NCI-H1417 (cell line): ENCODE measurements at places on chromosomes 6 and 20.

DNA sequence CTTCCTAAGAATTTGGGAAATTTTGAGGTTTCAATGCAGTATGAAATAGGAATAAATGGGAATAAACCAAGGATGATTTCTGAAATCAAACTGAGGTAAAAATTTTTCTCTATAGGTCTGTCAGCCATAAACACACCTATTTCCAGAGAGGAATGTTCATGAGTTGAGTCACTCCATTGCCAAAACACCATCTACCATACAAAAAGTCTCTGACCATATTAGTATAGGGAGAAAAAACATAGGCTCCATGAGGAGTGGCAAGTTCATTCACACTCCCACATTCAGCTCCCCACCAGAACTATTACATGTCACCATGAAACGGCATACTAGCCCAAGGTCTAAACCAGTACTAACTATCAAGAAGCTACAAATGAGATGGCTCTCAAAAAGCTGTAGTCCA, 9.6 kb downstream of the ZNF318 start:
- no peak for DNase-seq

DNA sequence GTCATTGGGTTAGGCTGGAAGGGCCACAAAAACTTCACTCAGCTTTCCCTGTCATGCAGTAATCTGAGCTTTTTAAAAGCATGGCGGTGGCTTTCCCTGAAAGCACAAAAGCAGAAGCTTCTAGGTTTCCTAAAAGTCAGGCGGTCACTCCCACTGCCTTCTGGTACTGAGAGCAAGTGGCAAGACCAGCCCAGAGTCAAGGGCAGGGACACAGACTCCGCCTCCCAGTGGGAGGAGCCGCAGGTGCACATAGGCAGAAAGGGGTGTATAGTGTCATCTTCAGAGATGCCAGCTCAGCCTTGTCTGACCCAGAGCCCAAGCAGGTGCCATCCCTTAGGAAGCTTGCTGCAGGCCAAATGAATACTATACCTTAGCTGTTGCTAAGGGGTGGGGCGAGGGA, 18.0 kb upstream of the PACSIN1 start:
- peak; percentile 26 for DNase-seq

- peak; percentile 82 for DNase-seq
Measured at GRCh38 chr6:14055541-14055940, 62.0 kb upstream of the CD83 start.

- no peak for DNase-seq
Measured at GRCh38 chr6:108068618-108069017, 5.9 kb downstream of the OSTM1 start.

DNA sequence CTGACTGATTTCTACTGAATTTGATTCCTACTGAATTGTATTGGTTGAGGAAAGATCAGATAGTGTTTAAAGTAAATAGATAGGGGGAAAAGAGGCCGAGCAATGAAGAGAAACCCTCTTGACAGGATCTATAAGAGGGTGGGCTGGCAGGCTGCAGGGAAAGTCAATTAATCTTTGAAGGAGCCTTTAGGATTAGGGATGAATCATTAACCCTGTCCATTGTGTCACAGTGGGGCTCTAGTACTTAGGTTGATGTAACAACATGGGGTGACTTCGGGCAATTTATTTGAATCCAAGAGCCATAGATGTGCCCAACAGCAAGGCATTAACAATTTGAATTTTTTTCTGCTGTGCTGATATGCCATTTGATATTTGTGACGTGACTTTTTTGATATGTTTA, 7.5 kb downstream of the RFX6 start:
- peak; percentile 29 for DNase-seq

- DNase-seq = no peak
Measured at GRCh38 chr20:9955646-9956045, 79.1 kb upstream of the ANKEF1 start.
